ENCODE measurements at places on chromosomes 13 and 19.

GRCh38 chr13:24083722-24084421 is 76.6 kb upstream of the SPATA13 start:
- DNase-seq, result no peak

DNA sequence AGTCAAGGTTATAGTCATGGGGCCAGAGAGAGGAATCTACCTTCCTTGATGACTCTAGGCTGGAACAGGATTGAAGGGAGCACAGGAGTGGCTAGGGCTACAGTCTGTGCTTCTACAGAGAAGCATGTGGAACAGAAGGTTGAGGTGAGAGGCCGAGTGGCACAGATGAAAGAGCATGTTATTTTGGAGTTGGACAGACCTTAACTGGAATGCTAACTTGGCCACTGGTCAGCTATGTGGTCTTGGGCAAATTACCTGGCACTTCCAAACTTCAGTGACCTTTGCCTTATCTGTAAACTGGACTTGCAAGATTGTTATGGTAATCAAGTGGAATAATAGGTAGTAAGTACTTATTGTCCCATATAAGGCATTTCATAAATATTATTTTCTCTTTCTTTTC is 252.7 kb downstream of the KCNRG start:
- DNase-seq, result no peak

DNA sequence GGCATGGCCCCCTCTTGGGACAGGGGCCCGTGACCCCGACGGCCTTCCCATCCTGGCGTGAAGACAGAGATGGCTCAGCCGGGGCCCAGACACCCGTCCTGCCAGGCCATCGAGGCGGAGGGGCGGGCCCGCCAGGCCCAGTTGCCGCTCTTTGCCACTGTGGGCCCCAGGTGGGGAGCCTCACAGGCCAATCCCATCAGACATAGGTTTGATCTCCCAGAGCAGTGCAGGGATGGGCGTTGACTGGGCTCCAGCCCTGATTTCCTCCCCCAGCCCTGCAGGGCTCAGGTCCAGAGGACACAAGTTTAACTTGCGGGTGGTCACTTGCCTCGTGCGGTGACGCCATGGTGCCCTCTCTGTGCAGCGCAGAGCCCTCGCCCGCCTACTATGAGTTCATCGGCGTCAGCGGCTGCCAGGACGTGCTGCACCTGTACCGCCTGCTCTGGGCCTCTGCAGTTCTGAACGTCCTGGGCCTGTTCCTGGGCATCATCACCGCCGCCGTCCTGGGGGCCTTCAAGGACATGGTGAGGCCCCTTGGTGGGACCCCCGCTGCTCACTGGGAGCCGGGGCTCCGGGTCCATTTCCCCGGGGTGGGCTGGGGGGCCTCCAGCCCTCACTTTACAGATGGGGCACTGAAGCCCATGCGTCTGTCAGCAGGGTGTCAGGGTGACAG is 42.4 kb downstream of the TMEM255B start:
- DNase-seq, result no peak

DNA sequence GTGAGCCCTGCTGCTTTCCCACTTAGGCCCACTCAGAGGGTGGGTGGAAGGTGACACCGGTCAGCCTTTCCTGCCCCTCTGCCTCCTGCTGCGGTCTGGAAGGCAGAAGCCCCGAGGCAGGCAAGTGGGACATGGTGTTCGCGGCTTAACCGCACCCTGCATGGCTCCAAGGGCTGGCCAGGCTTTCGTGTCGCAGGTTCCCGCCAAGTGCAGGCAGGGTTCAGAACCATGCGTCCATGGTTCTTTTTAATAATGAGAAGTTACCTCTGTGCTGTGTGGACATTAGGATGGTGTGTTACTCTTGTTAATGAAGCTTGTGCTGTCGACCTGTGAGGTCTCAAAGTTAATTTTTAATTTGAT is 986 bp downstream of the DGKH start:
- DNase-seq, result no peak

DNA sequence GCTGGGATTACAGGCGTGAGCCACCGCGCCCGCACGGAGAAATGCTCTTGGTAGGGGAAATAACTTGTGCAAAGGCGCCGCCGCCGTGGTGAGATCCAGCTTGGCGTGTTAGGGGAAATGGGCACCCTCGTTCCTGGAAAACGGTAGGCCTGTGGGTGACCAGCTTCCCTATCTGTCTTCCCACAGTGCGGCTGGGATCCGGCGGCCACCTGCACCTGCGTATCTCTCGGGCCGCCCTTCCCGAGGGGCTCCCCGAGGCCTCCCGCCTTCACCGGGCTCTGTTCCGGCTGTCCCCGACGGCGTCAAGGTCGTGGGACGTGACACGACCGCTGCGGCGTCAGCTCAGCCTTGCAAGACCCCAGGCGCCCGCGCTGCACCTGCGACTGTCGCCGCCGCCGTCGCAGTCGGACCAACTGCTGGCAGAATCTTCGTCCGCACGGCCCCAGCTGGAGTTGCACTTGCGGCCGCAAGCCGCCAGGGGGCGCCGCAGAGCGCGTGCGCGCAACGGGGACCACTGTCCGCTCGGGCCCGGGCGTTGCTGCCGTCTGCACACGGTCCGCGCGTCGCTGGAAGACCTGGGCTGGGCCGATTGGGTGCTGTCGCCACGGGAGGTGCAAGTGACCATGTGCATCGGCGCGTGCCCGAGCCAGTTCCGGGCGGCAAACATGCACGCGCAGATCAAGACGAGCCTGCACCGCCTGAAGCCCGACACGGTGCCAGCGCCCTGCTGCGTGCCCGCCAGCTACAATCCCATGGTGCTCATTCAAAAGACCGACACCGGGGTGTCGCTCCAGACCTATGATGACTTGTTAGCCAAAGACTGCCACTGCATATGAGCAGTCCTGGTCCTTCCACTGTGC is 2.4 kb downstream of the GDF15 start:
- DNase-seq, result peak; percentile 39

GRCh38 chr13:76882431-76882830 is 3.8 kb downstream of the KCTD12 start:
- DNase-seq, result no peak

GRCh38 chr19:40717880-40718773 is 1.2 kb downstream of the ITPKC start:
- no peak for DNase-seq

DNA sequence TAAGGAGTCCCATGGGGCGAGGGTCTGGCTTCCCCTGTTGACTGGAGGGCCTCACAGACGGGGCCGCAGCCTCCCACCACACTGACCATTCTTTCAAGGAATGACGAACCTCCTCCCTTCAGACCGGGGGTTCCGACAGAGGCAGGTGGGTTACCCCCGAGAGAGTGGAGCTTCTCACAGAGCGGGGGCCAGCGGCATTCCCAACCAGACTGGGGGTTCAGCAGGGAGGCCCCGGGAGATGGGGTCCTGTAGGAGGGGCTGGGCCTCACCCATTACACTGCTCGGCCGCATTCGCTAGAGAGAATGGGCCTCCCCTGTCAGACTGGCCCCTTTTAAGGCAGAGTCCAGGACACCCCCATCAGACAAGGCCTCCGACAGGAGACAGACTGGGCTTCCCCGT is 15.6 kb upstream of the C2CD4C start:
- DNase-seq, result no peak

GRCh38 chr19:35931874-35932202 is 4.3 kb upstream of the LRFN3 start:
- DNase-seq, result no peak

DNA sequence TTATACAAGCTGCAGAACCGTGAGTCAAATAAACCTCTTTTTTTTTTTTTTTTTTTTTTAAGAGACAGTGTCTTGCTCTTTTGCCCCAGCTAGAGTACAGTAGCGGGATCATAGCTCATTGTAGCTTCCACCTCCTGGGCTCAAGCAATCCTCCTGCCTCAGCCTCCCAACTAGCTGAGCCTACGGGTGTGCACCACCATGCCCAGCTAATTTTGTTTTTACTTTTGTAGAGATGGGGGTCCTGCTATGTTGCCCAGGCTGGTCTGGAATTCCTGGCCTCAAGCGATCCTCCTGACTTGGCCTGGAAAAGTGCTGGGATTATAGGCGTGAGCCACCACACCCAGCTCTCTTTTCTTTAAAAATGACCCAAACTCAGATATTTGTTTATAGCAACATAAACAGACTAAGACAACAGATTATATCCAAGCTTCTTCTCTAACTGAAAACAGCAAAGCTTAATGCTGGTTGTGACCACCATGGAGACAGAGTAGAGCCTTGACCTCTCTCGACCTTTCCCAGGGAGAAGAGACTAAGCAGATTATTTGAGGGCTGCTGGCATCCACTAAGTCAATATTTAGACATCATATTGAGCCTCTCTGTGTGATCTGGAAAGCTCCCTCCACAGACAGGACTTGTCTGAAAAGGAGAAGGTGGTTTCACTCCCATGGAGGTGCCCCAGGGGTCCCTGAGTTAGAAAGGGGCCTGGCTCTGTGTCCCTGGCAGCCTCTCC is 150.0 kb downstream of the KCTD15 start:
- DNase-seq, result no peak

- no peak for DNase-seq
These were observed 1310.1 kb upstream of the PCDH9 start for GRCh38 chr13:68540244-68540643.

GRCh38 chr13:67120872-67121531 is 109.1 kb downstream of the PCDH9 start:
- DNase-seq, result no peak

DNA sequence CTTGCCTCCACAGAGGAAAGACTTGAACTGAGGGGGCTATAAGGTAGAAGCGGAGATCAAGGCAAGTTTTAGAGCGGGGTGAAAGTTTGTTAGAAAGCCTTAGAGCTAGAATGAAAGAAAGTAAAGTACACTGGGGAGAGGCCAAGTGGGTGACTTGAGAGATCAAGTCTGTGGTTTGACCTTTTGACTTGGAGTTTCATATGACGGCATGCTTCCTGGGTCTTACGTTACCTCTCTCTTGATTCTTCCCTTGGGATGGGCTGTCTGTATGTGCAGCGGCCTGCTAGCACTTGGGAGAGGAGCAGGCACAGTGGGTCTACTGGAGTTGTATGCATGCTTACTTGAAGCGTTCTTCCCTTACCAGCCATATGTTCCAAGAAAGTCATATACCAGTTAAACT is 1768.5 kb downstream of the PCDH9 start:
- DNase-seq, result no peak

GRCh38 chr13:97659602-97660001 is 225.6 kb downstream of the RAP2A start:
- no peak for DNase-seq

DNA sequence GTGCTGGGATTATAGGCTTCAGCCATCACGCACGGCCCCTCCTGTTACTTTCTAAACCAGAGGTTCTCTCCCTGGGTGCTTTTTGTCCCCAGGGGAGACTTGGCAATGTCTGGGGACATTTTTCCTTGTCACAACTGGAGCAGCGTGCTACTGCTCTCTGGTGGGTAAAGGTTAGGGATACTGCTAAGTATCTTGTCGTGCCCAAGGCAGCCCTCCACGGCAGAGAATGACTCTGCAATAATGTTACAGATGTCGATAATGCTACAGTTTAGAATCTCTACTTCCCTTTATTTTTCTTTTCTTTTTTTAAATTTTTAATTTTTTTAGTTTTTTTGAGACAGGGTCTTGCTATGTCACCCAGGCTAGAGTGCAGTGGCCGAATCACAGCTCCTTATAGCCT is 38.0 kb downstream of the ADGRE1 start:
- DNase-seq, result no peak

- DNase-seq, result no peak
These were observed 121.5 kb upstream of the RNF113B start for GRCh38 chr13:98298599-98298998.

GRCh38 chr13:110929104-110929777 is 14.4 kb upstream of the ANKRD10 start:
- DNase-seq, result no peak

GRCh38 chr13:62643007-62643483 is 1227.4 kb upstream of the PCDH20 start:
- DNase-seq, result no peak

DNA sequence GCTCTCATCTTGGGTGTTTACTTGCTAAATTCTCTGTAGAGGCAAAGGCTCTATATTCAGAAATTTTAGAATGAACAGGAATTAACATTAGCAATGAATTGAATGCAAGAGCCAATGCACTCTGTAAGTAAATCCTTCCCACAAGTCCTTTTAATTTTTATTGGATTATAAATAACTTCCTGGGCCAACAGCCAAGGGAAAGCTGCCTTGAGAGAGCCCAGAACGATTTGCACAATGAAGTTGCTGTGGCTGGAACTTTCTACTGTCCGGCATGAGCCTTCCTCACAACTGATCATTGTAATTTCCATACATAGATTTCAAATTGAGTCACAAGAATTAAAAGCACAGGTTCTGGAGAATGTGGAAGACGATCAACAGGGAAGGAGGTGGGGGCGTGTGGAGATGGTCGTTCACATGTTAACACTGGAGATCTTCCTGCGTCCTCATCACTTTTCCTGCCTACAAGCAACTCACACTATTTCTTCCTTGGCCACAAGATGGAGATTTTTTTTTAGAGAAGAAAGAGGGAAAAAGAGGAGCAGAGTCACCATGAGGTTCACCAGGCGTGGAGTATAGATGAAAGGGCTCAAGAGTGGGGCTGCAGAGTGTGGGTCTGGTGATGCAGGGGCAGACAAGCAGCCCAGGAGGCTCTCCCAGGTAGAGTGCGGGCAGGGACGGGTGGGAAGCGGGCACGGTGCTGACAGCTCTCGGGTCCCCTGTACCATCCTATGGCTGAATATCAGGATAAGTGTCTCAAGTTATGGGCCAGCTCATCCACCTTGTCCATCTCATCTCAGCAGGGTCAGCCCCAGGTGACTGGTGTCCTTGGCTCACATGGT is 110.7 kb downstream of the SOX1 start:
- no peak for DNase-seq

DNA sequence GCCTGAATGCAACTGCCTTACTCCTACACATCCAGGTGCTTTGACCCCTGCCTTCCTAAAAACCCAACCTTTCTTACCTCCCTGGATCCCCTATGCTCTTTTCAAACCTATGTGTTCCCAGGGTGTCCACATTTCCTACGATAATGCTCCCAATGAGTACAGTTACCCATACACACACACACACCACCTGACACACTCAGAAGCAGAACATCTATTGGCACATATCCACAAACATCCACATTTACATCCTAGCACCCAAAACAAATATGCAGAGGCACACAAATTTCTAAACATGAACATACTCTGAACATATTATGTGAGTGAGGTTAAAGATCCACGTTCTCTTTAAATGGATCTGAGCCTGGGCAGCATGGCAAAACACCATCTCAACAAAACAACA is 22.4 kb upstream of the PLAUR start:
- no peak for DNase-seq

DNA sequence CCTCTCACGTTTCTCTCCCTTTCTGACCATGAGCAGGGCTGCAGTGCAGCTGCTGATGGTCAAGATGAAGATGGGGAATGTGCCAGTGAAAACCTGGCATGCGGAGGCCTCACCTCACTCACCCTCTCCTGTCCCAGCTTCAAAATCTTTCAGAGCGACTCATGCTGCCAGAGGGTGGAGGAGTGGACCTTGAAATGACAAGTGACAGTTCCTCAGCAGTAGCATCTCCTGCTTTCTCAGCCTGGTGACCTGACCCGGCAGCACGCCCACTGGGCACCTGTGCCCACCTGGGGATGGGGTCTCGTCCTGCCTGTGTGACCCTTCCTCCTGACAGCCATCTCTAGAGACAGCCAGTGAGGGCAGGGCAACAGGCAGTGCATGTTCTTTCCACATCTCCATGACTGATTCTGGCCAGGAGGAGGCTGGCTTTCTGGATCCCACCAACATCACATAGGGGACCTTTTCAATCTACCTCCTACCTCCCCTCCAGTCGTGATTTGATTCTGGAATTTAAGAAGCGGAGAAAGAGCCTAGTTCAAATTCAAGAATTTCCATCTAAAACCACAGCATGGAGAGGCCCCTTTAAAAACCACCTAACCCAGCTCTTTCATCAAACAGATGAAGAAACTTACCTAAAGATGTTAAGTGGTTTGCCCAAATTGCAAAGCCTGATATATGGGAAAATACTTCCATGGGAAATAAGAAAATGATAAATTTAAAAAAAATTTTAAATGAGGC is 45.8 kb downstream of the RFX2 start:
- DNase-seq, result no peak

Measured in NCI-H2171 (cell line).